Pulmonary artery endothelial cell (primary cell): ENCODE measurements at places on chromosomes 11 and 22. TPM values are rescaled to one million over a fixed set of nuclear protein-coding genes. Genes with fewer than 3 reads are reported as not detected.

SCN4B gene
- 0.13 and 0.21 TPM in 2 replicates for total RNA-seq

SCUBE2 gene
- 0.73 and 0.74 TPM in 2 replicates for total RNA-seq

SYT9 gene
- total RNA-seq: 0.04 and 0.46 TPM in 2 replicates

TSPAN32 gene
- total RNA-seq: not detected in 2 replicates

EXPH5 gene
- total RNA-seq: under 0.01 and 0.07 TPM in 2 replicates

TIGD3 gene
- 0.32 and 0.33 TPM in 2 replicates for total RNA-seq

SLN gene
- total RNA-seq: not detected in 2 replicates

TRABD gene
- 34.8 and 36.3 TPM in 2 replicates for total RNA-seq

C1QTNF5 gene
- 61.2 and 101 TPM in 2 replicates for total RNA-seq

APOC3 gene
- total RNA-seq: not detected in 2 replicates

ZNF280B gene
- 0.28 and 0.46 TPM in 2 replicates for total RNA-seq

PYGM gene
- 0.13 and 0.35 TPM in 2 replicates for total RNA-seq

MEN1 gene
- 17.0 and 26.2 TPM in 2 replicates for total RNA-seq

PTGDR2 gene
- total RNA-seq: under 0.01 and 0.04 TPM in 2 replicates

SLC37A4 gene
- total RNA-seq: 15.2 and 15.4 TPM in 2 replicates

IL18BP gene
- total RNA-seq: 6.1 and 8.4 TPM in 2 replicates

ACER3 gene
- total RNA-seq: 11.7 and 24.5 TPM in 2 replicates

GUCD1 gene
- 267 and 286 TPM in 2 replicates for total RNA-seq

BARX2 gene
- not detected in 2 replicates for total RNA-seq

APOA5 gene
- not detected in 2 replicates for total RNA-seq

TRIM29 gene
- 0.25 TPM in 1 of 2 replicates, not detected in the other for total RNA-seq

KCNK4 gene
- 0.07 TPM in 1 of 2 replicates, not detected in the other for total RNA-seq

MYRF gene
- 0.28 and 0.33 TPM in 2 replicates for total RNA-seq

MS4A7 gene
- total RNA-seq: not detected in 2 replicates

NRIP3 gene
- total RNA-seq: 4.0 and 15.6 TPM in 2 replicates

HBG1 gene
- not detected in 2 replicates for total RNA-seq

STIM1 gene
- 23.4 and 31.6 TPM in 2 replicates for total RNA-seq

TBX10 gene
- total RNA-seq: not detected in 2 replicates

DGAT2 gene
- total RNA-seq: 0.49 and 2.2 TPM in 2 replicates

PRSS23 gene
- total RNA-seq: 426 and 600 TPM in 2 replicates

TENM4 gene
- total RNA-seq: under 0.01 TPM in 1 of 2 replicates, not detected in the other

MPPED1 gene
- not detected in 2 replicates for total RNA-seq

TNNT3 gene
- total RNA-seq: not detected in 2 replicates

OR52N4 gene
- not detected in 2 replicates for total RNA-seq

CAVIN3 gene
- total RNA-seq: 62.8 and 94.6 TPM in 2 replicates

APOA1 gene
- not detected in 2 replicates for total RNA-seq

APOL4 gene
- 0.04 and 0.53 TPM in 2 replicates for total RNA-seq

ACTN3 gene
- 0.07 TPM in 2 replicates for total RNA-seq

TMPRSS13 gene
- not detected in 2 replicates for total RNA-seq

OR8A1 gene
- not detected in 2 replicates for total RNA-seq

BTBD18 gene
- not detected in 2 replicates for total RNA-seq

TP53I11 gene
- 19.9 and 24.1 TPM in 2 replicates for total RNA-seq

CARD18 gene
- not detected in 2 replicates for total RNA-seq

SNX32 gene
- total RNA-seq: 0.14 and 0.79 TPM in 2 replicates

SLC6A5 gene
- total RNA-seq: not detected in 2 replicates
